ENCODE measurements at places on chromosomes 4 and X. TPM values are rescaled to one million over a fixed set of nuclear protein-coding genes. Genes with fewer than 3 reads are reported as not detected.

UCP1 gene
- polyA plus RNA-seq = 0.15 TPM

VCX gene
- polyA plus RNA-seq = not detected

GC gene
- 0.15 TPM for polyA plus RNA-seq

KLHL34 gene
- polyA plus RNA-seq = 0.12 TPM

RPS6KA6 gene
- 18.9 TPM for polyA plus RNA-seq

DNA sequence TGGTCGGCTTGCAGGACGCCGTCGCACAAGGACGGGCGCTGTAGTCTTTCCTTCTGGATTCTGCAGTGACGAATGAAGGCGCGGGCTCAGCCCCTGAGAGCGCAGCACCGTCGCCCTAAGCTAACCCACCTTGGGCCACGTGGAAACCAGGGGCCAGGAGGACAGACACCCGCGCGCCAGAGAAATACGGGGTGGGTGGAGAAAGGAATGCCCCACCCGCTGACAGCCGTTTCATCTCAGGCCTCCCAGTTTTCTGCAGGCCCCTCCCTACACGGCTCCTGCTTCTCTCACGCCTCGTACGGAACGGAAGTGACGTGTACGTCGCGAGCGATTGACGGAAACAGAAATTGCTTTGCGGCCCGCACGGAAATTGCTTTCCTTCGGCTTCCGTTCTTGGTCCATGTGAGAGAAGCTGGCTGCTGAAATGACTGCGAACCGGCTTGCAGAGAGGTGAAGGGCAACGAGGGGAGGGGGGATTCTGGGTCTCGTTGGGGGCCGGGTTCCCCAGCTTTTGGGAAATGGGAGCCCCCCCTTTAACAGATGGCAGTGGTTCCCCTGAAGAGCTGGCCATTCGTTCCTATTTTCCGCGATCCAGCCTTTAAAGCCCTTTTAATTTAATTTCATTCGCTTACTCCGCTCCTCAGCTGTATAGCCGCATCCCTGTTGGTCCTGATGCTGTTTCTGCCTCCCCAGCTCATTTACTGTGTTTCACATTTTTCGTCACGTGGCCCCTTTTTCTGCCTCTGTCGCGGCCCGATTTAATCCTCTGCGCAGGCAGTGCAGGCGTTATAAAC lies at the start of gene UTP14A:
Gene UTP14A, plus strand, starts transcription at position 378 of the 794 bp plus-strand sequence. Its CDS starts 47 bp downstream, at position 425.
- peak; percentile 91 for DNase-seq

DNA sequence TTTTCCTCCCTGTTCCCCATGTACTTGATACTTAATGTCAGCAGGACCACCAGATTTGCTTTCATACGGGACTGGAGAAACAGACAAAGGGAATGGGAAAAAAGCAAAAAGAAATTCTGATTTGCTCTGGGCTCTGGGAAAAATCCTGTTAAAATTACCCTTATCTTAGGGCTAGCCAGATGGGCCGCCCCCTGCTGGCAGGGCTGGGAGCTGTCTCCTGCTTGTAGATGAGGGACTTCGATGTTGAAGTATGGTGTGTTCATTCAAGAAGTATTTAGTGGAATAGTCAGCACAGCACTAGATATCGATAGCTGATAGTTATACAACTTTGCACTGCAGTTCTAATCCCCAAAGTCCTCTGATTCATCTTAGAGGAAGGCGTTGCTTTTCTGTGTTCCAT lies 45.8 kb downstream of the BCORL1 start:
- no peak for DNase-seq

- no peak for DNase-seq
Observed at GRCh38 chrX:47637546-47638195, 7.9 kb upstream of the CFP start.

DNA sequence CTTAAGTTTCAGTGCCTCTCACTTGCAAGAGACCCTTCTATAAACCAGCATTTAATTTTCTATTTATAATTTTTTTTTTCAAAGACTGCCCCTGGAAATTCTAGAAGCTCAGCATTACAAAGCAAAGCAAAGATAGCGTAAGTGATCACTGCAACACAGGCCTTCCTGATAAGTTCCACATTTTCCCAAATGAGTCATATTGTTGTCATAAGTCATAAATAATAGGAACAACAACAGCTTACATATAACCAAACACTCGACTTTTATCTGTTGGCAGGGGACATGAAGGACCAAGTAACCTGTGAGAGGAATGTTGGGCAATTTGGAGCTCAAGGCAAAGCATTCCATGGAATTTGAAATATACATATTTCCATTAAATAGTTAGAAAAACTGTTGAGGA lies 815.5 kb downstream of the DMD start:
- no peak for DNase-seq

GRCh38 chr4:145665773-145666172 lies 14.2 kb upstream of the C4orf51 start:
- no peak for DNase-seq

Measured in renal pelvis (tissue), 12 donors.